ENCODE measurements at places on chromosomes 2 and 18.

DNA sequence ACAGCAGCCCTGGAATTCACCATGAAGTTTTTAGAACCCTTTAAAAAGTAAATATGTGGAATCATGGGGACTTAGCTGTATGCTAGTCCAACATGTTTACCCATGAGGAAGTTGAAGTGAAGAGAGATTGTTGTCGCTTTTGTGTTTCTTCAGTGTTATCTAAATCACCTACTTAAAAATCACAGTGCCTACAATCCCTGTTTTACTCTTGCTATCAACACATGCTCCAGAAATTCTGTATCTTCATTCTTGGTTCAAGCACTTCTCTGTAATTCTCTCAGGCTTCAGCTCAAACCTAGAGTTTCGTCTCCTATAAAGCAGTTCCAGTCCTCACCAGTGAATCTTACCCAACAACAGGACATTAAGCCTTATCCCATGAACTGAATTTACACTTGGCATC, 30.5 kb upstream of the CHMP1B start:
- DNase-seq = no peak
- H3K4me3 ChIP-seq = no peak overlapping the region
- H3K4me1 ChIP-seq = peaks cover 9% of the 10 kb centered on the region
- no peaks in the 10 kb centered on the region for H3K27me3 ChIP-seq
- H3K27ac ChIP-seq = no peak overlapping the region
- peaks cover 5% of the 10 kb centered on the region for H3K36me3 ChIP-seq

DNA sequence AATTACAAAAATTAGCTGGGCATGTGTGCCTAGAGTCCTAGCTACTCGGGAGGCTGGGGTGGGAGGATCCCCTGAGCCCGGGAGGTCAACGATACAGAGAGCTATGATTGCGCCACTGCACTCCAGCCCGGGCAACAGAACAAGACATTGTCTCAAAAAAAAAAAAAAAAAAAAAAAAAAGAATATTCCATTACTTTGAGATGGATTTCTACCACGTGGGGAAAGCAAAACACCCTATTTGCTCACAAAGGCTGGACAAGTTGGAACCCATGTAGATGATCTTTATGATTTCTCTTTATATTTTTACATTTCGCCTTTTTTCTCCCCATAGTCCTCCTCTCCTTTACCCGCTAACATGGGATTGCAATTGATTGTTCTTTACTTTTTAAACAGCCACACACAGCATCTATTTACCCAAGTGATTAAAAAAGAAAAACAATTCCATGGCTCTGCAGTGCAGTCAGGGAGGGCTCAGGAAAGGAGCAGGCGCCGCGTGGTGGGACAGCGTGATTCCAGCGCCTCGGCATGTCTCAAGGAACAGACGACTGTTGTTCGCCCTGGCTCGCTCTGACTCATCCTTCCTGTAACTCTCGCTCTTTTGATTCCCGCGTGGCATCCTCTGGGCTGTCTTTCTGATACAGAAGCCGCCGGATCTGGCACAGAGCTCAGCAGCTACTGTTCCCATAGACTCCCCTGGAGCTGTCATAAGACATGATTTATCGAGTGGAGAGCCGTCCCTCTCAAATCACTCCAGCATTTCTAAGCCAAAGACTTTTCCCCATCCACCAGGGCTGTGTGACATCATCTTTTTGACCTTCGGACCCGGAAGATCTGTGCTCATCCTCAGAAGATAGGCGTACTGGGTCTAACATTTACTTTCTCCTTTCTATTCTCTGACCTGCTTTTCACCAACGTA, 230.4 kb upstream of the AGAP1 start:
- H3K27ac ChIP-seq = peak overlapping the region; percentile 70
- H3K4me1 ChIP-seq = peaks cover 40% of the 10 kb centered on the region
- no peaks in the 10 kb centered on the region for H3K36me3 ChIP-seq
- no peak overlapping the region for H3K4me3 ChIP-seq
- H3K27me3 ChIP-seq = peaks cover 3% of the 10 kb centered on the region

- no peak overlapping the region for H3K4me3 ChIP-seq
- no peaks in the 10 kb centered on the region for H3K36me3 ChIP-seq
- no peak overlapping the region for H3K27ac ChIP-seq
- no peak for DNase-seq
- H3K4me1 ChIP-seq = peaks cover 14% of the 10 kb centered on the region
- peaks cover 5% of the 10 kb centered on the region for H3K27me3 ChIP-seq
Observed at GRCh38 chr2:39659765-39660611, 5.7 kb upstream of the TMEM178A start.

- DNase-seq = peak; percentile 59
- peaks cover 74% of the 10 kb centered on the region for H3K27me3 ChIP-seq
- no peak overlapping the region for H3K27ac ChIP-seq
- H3K4me1 ChIP-seq = no peaks in the 10 kb centered on the region
- peak overlapping the region; percentile 73 for H3K4me3 ChIP-seq
Observed at GRCh38 chr2:131425231-131425941, 50.5 kb upstream of the TUBA3D start.

GRCh38 chr2:40665493-40666232, 213.8 kb upstream of the SLC8A1 start:
- peaks cover 14% of the 10 kb centered on the region for H3K4me1 ChIP-seq
- no peak overlapping the region for H3K4me3 ChIP-seq
- H3K27ac ChIP-seq = no peak overlapping the region
- peaks cover 6% of the 10 kb centered on the region for H3K27me3 ChIP-seq
- DNase-seq = no peak

GRCh38 chr2:73986085-73986681, 1.5 kb downstream of the TET3 start:
- H3K27me3 ChIP-seq = peaks cover 21% of the 10 kb centered on the region
- H3K4me1 ChIP-seq = peaks cover 80% of the 10 kb centered on the region
- no peak for DNase-seq
- peak overlapping the region; percentile 86 for H3K4me3 ChIP-seq
- no peak overlapping the region for H3K27ac ChIP-seq
- peaks cover 31% of the 10 kb centered on the region for H3K36me3 ChIP-seq

Data from nephron progenitor cell (in vitro differentiated cells).